Stimulated activated CD4-positive, alpha-beta T cell treated with anti-CD3 and anti-CD28 coated beads, Interleukin-4, amount 100 ng/mL, for 1 hour (primary cell): ENCODE measurements at places on chromosomes 5 and 9.

- no peak for DNase-seq
Observed at GRCh38 chr5:135225856-135226560, 173.0 kb downstream of the MACROH2A1 start.

GRCh38 chr5:118052503-118052902, 935.8 kb downstream of the DTWD2 start:
- DNase-seq: no peak

DNA sequence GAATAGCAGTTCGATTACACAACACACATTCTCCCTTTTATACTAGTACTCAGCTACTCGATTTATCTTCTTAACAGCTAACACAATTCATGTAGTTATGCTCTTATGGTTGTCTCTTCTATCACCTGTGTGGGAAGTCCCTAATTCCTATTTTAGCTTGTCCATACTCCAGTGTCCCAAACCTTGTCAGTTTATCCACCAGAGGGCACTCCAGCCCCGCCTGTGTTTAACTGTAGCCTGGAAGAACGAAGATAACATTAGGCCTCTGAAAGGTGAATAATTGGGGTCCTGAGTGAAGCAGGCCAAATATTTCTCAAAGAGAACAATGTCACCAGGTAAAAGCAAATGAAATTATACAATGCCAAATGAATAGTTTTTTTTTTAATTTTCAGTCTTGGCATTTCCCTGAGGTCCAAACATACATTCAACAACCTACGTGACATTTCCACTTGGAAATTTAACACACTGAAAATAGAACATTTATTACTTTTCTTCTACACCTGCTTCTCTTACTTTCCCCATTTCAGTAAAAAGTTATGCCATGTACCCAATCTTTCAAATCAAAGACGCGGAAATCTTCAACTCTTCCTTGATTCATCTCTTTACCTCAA, 560.7 kb downstream of the HTR1A start:
- DNase-seq: peak; percentile 1

DNA sequence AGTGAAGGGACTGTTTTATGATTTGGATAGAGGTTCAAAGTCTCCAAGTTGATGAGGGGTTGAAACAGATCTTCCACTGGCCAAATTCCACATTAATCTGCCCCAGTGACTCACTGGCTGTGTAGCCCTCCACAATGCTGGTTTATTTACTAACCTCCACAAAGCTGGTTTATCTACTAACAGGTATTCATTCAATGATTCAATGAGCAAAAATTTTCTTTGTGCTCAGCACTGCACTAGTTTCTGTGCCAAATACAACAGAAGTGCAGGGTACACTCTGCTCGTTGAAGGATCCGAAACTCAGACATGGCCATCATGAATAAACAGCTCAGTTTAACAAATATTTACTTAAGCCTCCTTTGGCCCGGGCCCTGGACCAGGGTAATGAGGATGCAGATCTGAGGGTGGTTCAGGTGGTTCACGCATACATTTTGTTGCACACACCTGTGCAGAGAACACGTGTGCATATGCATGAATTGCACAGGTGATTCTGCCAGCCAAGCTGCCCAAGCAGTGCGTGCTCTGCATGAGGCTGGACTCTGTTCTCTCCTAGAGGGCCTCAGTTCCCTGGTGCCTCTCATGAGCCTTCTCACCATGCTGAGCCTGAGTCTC, 71.0 kb downstream of the SH3PXD2B start:
- DNase-seq: no peak

DNA sequence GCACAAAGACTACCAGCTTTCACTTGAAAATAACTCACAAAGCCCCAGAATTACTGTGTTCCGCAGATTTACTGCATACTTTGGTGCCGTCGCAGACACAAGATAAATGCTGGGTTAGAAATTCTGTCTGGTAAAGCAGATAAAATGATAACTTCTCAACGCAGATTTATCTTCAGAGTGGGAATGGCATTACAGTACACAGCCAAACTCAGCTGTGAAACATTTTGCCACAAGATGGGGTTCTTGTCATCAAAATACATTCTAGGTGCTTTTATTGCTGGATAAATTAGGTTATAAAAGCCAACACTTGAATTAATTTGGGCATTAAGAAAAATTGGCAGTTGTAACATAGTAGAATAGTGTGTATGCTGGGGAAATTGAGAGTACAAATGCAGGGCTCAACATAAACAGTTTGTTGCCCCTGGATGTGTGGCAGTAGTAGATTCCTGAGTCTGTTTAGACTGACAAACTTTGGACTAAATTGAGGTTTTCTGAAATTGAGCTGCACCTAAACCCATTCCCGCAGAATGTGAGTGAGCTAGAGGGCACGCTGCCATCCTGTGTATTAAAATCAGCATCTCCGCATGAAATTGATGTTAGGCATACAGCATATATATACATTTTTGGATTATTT, 61.1 kb downstream of the LMNB1 start:
- DNase-seq: no peak

GRCh38 chr9:84121991-84122523, 141.5 kb downstream of the RMI1 start:
- DNase-seq: no peak

- DNase-seq: no peak
Observed at GRCh38 chr5:153513156-153513555, 22.7 kb downstream of the GRIA1 start.

DNA sequence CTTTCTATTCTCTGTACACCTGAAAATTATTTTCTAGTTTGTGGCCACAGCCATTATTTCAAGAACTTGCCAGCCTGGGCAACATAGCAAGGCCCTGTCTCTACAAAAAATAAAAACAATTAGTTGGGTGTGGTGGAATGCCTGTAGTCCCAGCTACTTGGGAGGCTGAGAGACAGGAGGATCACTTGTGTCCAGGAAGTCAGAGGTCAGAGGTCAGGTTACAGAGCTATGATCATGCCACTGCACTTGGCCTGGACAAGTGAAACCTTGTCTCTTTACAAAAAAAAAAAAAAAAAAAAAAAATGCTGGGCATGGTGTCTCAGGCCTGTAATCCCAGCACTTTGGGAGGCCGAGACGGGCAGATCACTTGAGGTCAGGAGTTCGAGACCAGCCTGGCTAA, 58.3 kb downstream of the HMGCR start:
- no peak for DNase-seq

DNA sequence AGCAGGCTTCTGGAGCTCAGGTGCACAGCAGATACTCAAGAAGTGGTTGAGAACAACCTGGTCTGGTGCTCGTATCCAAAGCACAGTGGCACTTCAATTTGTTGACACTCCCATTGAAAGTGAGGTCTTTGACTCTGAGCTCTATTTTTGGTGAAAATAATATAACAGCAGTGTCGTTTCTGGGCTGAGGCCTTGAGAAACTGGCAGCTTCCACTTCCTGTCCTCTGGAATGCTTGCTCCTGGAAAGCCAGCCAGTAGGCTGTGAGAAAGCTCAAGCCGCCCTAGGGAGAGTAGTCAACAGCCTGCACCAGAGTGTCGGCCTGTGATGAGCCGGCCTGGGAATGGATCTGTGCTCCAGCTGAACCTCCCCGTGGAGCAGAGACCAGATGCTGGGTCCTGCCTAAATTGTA, 6.8 kb upstream of the SUSD3 start:
- DNase-seq: no peak

DNA sequence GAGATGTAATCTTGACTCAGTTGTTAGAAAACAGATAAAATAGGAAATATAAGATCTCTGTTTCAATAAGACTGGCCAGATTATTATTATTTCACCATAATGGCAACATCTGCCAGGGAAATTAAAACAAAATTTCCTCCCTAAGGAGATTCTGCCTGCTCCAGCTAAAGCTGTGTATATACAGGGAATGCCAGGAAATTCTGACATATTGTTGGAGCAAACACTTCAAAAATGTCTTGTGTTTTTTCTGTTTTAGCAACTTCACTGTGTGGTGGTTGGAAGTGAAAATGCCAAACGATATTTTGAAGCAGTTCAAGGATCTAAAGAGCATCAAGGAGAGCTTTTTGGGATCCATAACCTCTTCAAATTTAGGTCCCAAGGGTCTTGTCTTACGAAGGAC, 90.8 kb downstream of the ERCC6L2 start:
- DNase-seq: no peak

DNA sequence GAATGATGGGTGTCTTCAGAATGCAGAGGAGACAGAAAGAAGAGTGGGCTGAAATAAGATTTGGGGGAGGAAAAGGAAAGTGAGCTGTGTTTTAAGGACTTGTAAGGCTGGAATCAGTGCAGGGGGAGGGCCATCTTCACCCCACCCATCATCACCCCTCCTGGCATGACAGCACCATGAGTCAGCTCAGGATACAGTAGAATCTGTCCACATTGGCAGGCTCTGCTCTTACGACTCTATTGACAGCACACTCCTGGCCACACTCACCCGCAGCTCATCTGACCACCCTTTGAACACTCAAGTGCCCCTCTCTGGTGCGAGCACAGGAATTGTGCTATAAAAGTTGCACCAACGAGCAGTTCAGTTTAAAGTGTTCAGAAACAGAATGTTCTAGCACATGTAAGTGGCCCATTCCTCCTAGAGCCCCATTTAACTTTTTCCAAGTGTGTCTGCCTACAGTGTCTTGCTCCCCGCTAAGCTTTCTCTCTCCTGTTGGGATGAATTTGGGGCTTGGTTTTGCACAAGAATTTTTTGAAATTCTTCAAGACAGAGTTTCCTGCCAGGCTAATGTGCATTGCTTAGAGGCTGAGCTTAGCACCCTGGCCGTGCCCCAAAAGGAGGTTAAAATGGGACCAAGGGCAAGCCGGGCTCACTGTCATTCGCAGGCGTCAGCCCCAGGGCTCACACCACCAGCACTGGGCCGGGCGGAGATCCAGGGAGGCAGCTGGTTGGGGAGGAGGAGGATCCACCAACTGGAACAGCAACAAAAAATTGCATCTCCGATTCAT, 12.0 kb downstream of the ADRA1B start:
- DNase-seq: no peak

- no peak for DNase-seq
Observed at GRCh38 chr9:110605565-110605964, 26.0 kb upstream of the SVEP1 start.
